ENCODE measurements at places on chromosomes 5 and 9.

DNA sequence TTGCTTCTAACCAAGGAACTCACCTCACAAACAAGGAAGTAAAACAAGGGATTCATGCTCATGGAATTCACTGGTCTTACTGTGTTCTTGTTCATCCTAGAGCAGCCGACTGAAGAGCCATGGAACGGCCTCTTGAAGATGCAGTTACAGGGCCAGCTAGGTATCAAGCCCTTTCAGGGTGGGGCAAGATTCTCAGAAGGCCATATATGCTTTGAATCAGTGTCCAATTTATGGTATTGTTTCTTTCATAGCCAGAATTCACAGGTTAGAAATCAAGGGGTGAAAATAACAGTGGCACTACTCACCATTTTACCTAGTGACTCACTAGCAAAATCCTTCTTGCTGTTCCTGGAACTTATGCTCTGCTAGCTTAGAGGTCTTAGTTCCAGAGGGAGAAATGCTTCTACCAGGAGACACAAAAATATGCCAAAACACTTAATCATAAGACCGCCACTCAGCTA, 159.5 kb upstream of the CDH10 start:
- DNase-seq, result peak; percentile 27

DNA sequence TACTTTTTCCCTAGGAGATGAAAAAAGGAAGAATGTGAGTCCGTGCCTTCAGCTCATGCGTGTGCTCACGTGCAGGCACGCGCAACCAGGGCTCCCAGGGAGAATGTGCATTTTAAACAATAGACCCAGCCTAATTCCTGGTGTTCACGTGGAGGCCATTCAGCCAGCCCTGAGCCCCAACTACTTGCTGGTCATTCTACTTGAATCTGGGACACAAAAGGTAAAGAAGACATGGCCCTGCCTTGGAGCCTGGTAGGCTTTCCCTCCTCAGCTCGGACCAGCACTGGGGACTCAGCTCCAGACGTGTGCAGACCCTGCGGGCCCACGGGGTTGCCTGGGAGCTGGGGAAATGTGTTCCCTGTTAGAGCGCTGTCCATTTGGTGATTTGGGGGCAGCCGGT, 125.5 kb downstream of the MVB12B start:
- no peak for DNase-seq

- DNase-seq, result no peak
Observed at GRCh38 chr5:50964746-50965653, 298.6 kb downstream of the PARP8 start.

- DNase-seq, result peak; percentile 58
Observed at GRCh38 chr5:43041110-43041668, 1.1 kb upstream of the ANXA2R start.

GRCh38 chr5:73095564-73096238, 24.7 kb upstream of the TMEM171 start:
- DNase-seq, result no peak

DNA sequence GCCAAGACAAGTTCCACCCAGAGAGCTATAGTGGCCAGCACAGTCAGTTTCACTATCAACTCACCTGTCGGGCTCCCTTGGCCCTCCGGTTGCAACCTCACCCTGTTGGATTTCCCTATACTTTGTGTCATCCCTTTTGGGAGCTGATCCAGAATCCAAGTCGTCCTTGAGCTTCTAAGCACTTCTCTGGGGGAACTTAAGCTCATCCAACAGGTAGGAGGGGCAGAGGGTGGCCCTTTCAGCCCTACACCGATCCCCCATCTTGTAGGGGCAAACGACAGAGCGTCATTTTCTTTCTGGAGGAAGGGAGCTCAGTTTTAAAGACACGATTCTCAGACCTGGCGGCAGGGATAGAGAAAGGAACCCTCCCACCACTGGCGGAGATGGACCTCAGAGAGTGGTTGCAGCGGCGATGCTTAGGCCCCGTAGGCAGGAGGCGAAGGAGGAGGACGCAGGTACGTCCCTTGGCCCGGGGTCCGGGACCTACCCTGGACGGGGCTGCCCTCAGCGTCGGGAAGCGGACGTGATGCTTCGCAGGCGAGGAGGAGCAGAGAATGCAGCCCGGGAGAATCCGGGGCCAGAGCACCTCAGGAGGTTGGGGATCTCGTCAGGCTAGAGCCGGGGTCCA, 519 bp downstream of the ZER1 start:
- no peak for DNase-seq

DNA sequence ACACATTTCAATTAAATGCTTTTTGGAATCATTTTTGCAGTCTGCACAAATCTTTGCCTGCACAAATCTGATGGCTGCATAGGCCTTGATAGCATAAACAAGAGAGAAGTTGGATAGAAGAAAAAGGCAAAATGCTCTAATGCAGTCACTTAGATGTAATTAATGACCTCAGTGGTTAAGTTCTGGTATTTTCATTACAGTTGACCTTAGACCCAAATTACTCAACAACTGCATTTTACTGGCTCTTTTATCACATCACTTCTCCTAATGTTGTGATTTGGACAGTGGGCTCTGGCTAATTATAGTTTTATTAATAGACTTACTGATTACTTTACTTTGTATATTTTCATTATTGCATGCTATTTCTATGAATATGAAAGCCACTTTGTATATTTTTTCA, 34.3 kb downstream of the NTRK2 start:
- no peak for DNase-seq

GRCh38 chr5:150055326-150056074, 30.9 kb downstream of the CSF1R start:
- no peak for DNase-seq

GRCh38 chr9:105026451-105026850, 98.5 kb upstream of the ABCA1 start:
- DNase-seq, result no peak

DNA sequence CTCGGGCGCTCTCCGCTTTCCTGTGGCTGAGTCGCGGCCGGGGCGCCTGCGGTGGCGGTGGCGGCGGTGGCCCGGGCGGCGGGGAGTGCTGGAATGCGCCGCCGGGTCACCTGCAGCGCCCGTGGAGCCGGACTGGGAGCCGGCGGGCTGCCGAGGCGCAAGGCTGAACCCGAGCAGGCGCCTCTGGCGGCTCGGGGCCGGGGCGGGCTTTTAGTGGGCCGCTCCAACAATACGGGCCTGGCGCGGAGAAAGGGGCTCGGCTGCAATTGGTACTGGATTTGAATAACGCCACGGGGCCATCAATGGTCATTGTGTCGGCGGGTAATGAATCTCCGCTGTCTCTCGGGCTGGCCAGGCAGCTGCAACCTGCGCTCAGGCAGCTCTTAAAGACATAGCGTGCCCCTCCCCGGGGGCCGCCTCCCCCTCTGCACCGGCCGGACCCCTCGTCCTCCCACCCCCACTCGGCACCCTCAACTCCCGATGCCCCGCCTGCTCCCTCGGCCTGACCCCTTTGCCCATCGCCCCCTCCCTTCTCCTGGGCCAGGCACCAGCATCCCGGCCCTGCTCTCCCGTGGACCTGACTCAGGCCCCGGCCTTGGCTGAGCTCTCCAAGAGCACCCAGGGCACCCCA, 22.1 kb downstream of the URM1 start:
- DNase-seq, result no peak

GRCh38 chr9:115524453-115525059, 406.6 kb upstream of the TNC start:
- peak; percentile 44 for DNase-seq

- DNase-seq, result no peak
Observed at GRCh38 chr9:136685790-136686533, 1.3 kb downstream of the AGPAT2 start.

DNA sequence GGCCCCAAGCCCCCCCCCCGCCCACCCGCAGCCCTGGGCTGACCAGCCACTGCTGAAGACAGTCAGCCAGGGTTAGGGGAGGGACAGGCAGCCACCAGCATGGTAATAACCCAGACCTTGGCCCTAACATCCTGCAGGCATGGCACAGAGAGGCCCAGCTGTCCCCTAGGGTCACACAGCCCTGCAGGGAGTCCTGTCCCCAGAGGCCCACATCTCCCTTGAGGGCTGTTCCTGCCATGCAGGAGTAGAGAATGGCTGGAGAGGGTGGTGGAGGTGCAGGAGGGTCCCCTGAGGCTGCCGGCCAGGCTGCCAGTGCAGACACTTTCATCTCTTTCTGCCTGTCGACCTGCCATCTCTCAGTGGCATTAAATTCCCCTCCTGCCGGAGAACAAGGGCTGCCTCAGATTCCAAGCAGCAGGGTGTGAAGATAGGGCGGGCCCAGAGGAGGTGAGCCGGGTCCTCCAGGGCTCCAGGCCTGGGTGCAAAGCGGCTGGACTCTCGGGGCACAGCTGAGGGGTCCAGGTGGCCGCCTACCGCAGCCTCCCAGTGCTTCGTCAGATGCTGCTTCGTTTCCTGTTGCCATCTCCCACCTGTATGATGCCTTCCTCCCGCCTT, 40.0 kb downstream of the CXXC5 start:
- no peak for DNase-seq

- DNase-seq, result no peak
Observed at GRCh38 chr9:21081999-21082398, 4.3 kb upstream of the IFNB1 start.

DNA sequence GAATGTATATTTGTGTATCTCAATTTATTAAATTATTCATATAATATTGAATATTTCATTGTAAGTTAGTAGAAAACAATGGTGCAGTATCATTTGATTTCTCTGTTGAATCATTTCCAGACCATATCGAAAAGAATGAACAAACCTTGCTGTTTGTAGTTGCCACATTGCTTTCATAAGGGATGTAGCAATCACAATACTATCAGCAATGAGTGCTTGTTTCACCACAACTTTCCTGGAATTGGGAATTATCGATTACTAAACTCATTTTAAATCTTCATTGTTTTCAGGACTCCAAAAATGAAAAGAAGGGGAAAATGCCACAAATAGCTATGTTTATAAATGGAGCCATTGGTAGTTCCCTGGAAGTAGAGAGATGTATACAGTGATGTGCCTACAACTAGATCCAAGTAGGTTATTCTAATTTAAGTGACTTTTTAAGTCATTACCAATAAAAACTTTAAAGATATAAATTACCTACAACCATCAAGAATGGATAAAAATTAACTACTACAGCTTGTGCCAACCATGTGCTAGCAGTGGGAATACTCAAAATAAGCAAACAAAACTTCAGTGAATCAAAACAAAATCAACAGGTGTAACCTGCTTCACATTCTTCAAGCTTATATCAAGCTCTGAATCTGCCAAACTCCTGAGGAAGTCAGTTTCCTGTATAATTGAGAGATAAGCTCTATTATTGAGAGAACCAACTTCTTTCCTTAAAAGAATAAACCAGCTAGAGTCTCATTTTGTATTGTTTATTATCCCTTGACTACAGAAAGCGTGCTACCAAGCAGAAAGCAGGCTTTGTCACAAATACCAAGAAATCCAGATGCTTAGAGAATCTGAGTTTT, 358.6 kb downstream of the ADGRV1 start:
- DNase-seq, result no peak

DNA sequence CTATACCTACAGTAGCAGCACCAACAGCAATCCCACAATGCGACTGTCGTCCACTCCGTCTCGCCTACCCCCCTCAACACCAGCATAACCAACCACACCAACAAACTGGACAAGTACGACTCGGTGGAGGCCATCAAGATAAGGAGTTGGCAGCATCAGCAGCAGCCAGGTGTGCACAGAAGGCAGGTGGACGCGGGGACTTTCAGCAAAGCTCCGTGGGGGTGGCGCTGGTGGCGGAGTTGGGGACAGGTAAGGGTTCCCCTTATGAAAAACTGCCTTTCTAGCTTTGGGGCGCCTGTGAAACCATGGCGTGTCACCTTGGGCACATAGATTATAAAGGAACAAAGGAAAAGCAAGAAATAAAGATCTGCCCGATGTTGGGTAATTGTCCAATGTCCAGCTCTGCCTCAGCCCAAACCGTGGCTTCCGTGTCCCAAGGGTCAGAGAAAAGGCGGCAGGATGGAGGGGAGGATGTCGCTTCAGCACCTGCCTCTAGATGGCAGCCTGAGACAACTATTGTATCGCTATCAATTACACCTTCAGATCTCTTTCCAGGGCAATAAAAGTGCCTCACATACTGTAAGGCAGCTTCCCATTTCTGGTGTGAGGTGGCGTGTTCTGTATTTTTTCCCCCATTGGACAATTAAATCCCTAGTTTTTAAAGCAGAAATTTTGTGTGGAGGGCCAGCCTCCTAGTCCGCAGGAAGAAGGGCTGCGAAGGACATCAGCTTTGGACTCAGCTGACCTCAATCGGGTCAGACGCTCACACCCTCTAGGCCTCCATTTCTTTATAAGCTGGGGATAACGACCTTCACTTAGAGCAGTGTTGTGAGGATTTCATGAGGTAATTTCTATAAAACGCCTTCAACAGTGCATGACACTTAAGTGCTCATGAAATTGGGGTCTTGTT, 58.8 kb downstream of the MTRR start:
- DNase-seq, result no peak

DNA sequence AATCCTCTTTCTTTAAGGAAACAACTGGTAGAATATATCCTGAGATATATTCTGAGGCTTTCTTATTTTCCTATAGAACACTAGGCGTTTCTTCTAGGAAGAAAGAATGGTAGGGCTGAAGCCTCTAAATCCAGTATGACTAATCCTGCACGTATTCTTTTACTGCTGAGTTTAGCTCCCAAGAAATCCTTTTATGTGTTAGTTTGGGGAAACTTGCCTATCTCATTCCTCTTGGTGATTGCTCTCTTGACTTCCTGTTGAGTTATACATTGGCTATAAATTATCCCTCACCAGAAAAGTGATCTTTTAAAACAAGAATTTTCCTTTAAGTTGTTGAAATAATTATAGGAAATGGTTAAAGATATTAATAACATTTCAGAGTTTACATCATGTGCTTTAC, 422.9 kb downstream of the TMEM161B start:
- no peak for DNase-seq

DNA sequence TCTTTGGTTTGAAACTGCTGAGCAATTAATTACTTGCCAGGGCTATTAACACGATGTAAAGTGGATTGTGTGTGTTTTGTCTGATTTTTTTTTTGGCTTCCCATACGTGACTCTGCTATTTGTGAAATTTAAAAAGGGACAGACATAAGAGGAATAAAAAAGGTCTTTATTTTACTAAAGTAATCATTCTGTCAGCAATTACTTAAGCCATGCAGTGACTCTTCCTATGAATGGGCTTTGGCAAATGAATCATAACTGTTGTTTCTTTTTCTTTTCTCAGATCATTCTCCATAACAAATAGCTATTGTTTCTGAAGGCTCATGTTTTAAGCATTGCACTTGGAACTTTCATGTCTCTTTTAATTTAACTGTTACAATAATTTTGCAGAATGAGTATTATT, 461.3 kb upstream of the RORB start:
- no peak for DNase-seq

DNA sequence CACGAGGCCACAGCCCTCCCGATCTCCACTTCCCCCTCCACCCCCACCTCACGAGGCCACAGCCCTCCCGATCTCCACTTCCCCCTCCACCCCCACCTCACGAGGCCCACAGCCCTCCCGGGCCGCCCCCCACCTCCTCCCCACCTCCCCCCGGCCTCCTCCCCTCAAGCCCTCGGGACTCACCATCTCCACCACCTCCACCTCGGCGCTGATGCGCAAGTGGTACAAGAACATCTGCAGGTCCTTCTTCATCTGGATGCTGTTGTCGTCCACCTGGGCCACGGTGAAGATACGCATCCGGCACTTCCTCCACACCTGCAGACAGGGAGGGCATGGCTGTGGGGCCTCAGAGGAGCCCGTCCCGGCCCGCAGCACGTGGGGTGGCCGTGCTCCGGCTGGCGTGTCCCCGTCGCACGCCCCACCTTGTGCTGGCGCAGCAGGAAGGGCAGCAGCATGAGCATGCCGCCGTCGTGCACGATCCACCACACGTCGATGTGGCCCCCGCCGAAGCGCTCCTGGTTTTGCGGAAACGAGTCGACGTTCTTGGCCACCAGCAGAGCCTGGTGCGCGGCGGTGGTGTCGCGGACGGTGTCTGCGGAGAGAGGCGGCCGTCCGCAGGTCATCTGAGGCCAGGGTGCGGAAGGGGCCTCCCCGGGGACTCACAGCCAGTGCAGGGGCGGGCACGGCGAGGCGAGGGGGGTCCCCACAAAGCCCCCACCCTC, 48.0 kb downstream of the SLC12A7 start:
- DNase-seq, result no peak
